ENCODE measurements at places on chromosomes 4 and X.

GRCh38 chr4:149291463-149291862, 524.2 kb downstream of the IQCM start:
- DNase-seq = no peak

DNA sequence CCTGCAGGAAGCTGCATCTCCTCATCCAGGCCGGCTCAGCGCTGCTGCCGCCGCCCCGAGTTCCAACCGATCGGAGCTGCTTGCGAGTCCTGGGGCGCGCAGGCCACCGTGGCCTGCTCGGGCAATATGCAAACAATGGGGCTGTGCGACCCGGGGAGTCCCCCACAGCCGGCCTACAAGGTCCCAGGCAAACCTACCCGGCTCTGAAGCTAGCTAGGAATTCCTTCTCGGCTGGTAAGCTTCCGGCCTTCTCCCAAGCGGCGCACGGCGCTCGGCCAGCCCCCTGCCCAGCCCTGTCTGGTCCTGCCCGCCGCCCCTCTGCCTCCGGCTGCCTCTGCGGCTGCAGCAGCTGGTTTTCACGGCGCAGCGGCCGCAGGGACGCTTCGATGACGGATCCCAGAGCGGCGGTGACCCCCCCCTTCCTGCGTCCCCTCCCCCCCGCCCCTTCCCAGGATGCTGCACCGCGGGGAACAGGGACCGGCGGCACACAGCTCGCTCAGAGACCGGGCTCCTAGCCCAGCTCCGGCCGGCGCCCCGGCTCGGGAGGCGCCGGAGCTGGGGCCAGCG, 59.4 kb downstream of the TSC22D3 start:
- DNase-seq = no peak

GRCh38 chr4:98710831-98711230, 52.4 kb upstream of the TSPAN5 start:
- DNase-seq = no peak

DNA sequence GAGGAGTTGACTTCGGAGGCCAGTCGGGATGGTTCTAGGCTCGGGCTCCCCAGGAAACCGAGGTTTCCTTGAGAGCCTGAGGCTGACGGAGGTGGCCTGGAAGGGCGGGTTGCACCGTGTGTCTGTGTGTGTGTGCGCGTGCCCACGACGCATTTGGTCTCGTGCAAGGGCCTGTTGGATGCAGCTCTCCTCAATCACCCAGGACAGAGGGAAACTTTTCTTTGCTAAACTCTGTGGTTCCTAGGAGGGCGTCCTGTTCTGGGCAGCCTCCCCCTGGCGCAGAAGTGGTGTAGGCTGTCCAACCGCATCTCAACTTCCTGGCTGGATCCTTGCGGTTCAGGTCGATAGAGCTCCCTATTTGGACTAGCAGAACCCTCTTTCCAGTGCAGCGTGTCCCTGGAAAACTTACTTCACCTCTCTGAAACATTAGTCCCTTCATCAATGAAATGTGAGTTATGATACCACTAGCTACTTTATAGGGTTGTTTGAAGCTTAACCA, 973 bp downstream of the STK32B start:
- DNase-seq = no peak

GRCh38 chrX:8204169-8204935, 33.3 kb upstream of the VCX2 start:
- DNase-seq = no peak

DNA sequence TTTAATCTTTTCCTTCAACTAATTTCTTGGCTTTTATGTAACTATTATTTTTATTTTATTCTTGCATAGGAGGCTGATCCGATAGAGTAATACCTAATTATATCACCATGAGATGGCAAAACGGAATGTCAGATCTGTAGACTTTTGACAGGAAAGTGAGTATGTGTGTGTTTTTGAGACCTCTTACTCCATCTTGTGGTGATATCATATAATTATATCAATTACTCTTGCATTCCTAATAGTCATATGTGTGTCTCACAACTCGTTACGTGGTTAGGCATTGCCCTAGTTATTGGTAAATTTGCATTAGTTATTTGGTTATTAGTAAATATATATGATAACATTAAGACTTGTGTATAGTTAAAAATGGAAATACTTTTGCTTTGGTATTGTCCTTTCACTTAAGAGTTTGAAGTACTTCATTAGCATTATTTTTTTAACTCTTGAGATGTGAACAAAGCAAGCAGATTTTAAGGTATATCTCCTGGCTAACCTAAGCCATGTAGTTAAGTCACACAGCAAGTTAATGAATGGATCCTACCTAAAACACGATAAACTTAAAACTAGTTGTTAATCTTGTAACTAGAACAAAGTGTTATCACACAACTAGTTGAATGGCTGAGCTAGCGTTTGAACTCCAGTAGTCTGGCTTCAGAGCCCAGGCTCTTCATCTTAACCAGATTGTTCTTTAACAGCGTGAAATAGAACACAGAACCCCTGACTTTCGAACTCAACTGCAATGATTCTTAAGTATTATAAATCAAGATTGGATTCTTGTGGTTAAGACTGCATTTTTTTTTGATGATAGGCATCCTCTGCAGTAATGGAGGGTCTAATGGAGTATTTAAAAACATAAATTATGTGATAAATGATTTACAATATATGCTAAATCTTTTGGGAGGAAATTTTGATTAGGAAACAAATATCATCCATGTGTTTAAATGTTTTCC, 67.1 kb downstream of the PGRMC2 start:
- no peak for DNase-seq

GRCh38 chr4:99404595-99405287, 30.4 kb downstream of the ADH7 start:
- no peak for DNase-seq

- no peak for DNase-seq
Measured at GRCh38 chr4:146522869-146523205, 1.1 kb upstream of the SLC10A7 start.

DNA sequence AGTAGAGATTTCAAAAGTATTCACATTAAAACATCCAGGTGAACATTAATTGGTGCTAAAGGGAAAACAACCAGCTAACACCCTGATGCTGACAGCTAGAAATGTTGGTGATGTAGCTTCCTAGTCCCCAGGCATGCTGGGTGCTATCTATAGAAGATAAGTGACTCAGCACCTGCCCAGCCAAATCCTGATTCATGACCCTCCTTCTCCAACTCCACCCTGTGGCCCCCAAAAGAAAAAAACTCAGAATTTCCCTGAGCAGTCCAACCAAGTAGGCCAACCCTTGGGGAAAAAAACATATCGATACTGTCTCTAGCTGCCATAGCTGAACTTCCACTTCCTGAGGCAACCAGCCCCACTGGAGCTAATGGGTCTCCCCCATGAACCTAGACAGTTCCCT, 197.6 kb upstream of the KLF3 start:
- no peak for DNase-seq

DNA sequence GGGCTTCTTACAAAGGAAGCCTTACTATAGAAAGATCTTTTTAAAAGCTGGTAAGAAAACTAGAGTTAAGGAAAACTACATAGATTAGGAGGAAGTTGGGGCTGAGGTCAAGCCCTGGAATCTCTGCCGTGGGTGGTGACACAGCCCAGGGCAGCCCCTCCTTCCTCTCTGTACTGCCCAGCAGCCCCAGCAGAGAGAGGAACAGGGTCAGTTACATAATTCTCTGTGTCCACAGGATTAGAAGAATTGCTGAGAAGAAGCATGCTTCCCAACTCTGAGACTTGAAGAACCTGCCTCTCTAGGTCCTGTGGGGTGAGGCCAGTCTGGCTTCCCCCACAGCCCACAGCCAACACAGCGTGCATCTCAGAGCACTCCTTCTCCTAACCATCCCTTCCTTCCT, 9.2 kb upstream of the ABLIM2 start:
- DNase-seq = no peak

DNA sequence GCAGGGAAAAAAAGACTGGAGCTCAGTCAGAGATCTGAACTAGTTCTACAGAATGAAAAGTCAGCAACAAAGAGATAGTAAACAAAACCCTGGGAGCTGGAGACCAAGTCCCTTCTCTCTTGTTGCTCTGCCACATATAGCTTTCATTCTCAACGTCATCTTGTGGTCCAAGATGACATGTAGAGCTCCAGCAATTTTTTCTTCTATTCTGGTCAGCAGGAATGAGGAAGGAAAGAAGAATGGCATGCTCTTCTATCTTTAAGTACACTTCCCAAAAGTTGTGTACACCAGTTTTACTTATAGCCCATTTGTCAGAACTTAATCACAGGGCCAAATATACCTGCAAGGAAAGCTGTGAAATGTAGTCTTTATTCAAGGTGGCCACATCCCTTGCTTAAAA, 45.6 kb downstream of the RAP2C start:
- DNase-seq = no peak

- no peak for DNase-seq
Measured at GRCh38 chr4:77777135-77777807, 41.9 kb downstream of the CNOT6L start.

DNA sequence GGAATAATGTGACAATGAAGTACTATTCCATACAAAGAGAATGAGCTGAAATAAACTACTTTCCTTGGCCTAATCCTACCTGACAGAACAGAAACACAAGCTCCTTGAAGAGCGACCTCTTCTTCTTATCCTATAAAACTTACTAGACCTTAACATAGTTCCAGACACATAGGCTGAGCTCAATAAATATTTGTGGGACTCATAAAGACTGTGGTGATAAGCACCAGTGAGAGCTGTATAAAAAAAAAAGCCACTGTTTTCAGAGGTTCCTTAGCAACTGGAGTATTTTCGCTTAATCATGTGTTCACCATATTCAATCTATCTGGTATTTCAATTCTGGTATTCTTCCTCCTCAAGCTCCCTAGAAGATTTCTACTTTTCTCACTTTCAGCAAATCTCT, 1129.6 kb downstream of the STPG2 start:
- DNase-seq = no peak
